Testis (tissue), 5 donors: ENCODE measurements at places on chromosomes 7 and 10. TPM values are rescaled to one million over a fixed set of nuclear protein-coding genes. Genes with fewer than 3 reads are reported as not detected.

- H3K27me3 ChIP-seq: no peaks in the 10 kb centered on the region
- H3K27ac ChIP-seq: no peak overlapping the region
- DNase-seq: no peak
Observed at GRCh38 chr7:15288741-15289140, 273.1 kb downstream of the AGMO start.

- H3K27ac ChIP-seq: no peak overlapping the region
- H3K36me3 ChIP-seq: no peaks in the 10 kb centered on the region
- no peaks in the 10 kb centered on the region for H3K27me3 ChIP-seq
- no peak overlapping the region for H3K4me3 ChIP-seq
Observed at GRCh38 chr7:145252031-145252430, 416.2 kb upstream of the TPK1 start.

The VIPR2 gene
- total RNA-seq: 4.9 TPM

The COL26A1 gene
- 1.1 TPM for total RNA-seq

- no peak overlapping the region for H3K4me3 ChIP-seq
- DNase-seq: no peak
- H3K4me1 ChIP-seq: no peaks in the 10 kb centered on the region
- H3K36me3 ChIP-seq: no peaks in the 10 kb centered on the region
Observed at GRCh38 chr10:111211706-111212105, 134.9 kb downstream of the ADRA2A start.
